Fibroblast of the aortic adventitia (primary cell): ENCODE measurements at places on chromosomes 2 and 18. TPM values are rescaled to one million over a fixed set of nuclear protein-coding genes. Genes with fewer than 3 reads are reported as not detected.

- no peak for DNase-seq
These were observed 69.6 kb upstream of the FAM237A start for GRCh38 chr2:206572725-206573124.

GRCh38 chr2:84613082-84613481, 96.8 kb downstream of the DNAH6 start:
- DNase-seq, result no peak

Gene GRHL1
- 1.3 TPM in 1 of 2 replicates, not detected in the other for total RNA-seq

Gene POTEI
- total RNA-seq, result not detected in 2 replicates

- DNase-seq, result peak; percentile 7
These were observed 66.8 kb downstream of the KYNU start for GRCh38 chr2:142944264-142944663.

Gene ZNF514
- total RNA-seq, result 12.4 and 16.1 TPM in 2 replicates

DNA sequence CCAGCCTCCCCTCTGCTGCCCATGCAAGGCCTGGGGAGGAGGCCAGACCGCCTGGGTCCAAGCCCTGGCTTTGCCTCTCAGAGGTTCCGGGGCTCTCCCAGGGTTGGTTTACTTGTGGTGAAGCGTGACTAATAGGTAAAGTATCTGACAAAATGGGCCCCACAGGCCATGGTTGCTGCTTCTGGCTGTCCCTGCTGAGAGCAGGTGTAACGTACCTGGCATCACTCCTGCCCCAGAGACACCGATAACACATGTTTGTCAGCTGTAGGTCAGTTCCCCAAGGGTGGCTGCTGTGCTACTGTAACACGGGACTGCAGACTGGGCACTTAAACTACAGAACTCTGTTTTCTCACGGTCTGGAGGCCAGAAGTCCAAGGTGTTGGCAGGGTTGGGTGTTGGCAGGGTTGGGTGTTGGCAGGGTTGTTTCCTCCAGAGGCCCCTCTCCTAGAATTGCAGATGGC, 34.1 kb downstream of the ODC1 start:
- peak; percentile 33 for DNase-seq

GRCh38 chr2:199966976-199967375, 11.6 kb downstream of the MAIP1 start:
- no peak for DNase-seq

Gene CCDC121
- 3.6 and 7.0 TPM in 2 replicates for total RNA-seq

Gene ZNF396
- total RNA-seq, result 2.0 and 2.4 TPM in 2 replicates

Gene OLA1
- 31.9 and 89.7 TPM in 2 replicates for total RNA-seq

Gene GALNT14
- 0.72 TPM in 1 of 2 replicates, not detected in the other for total RNA-seq

Gene RNF25
- 6.5 and 26.2 TPM in 2 replicates for total RNA-seq

- DNase-seq, result peak; percentile 33
These were observed 34.9 kb downstream of the SULT1C2 start for GRCh38 chr2:108323619-108324018.
